ENCODE measurements at places on chromosomes 12 and 14.

DNA sequence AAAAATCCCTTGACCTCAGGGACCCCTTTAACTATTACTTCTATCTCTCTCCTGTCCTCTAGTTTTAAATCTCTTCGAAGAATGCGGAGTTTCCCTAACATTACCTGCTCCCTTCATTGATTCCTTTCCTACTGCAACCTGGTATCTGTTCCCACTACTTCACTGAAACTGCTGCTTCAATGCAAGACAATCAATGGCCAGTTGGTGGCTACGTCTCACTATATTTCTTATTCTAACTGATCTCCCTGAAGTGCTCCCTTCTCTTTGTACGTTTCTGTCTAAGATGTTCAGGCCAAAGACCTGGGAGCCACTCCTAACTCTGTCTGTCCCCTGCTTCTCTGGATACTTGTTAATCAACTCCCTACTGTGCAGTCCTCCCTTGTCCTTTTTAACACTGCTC, 10.3 kb upstream of the KCNA1 start:
- DNase-seq = no peak

- DNase-seq = no peak
Observed at GRCh38 chr12:51428256-51428655, 3.6 kb downstream of the SLC4A8 start.

- DNase-seq = no peak
Observed at GRCh38 chr12:106415134-106415533, 57.6 kb downstream of the POLR3B start.

DNA sequence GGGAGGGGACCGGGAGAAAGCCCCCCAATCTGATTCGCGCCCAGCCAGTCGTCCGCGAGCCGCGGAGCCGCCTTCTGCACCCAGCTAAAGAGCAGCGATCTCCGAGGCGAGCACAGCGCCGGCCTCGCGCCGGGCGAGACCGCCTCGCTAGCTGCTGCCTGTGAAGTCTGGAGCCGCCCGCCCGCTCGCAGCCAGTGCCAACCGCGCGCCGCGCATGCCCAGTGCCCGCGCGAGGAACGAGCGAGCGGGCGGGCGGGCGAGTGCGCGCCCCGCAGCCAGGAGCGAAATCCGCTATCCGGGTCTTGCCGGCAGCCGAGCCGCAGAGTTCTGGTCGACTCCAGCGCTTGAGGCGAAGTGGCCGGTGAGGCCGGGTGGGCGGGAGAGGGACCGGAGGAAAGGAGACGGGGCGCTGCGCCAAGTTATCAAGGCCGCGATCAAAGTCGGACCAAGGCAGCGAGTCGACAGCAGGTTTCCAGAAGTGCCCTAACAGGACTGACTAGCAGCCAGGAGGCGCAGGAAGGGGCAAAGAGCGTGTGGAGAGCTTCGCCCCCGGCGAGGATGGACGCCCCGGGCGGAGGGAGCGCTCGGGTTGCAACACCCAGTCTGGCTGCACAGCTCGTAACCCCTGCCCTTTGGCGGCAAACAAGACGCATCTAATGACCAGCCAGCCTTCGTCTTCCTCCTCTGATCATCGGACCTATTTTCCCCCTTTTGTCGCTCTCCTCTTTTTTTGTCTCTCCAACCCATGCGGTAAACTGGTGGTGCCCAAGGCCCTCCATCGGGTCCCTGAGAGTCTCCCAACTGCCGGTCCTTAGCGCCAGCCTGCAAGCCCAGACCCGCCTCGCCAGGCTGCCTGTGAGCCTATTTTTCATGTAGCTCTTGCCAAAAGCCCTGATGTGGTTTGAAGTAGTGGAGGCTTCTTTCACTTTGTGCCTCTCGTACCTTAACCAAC, at the start of gene EPS8:
Gene EPS8 (minus strand): TSS at position 169 of the 952 bp plus-strand sequence. CDS start 106,437 bp downstream, outside the sequence.
- peak; percentile 82 for DNase-seq

DNA sequence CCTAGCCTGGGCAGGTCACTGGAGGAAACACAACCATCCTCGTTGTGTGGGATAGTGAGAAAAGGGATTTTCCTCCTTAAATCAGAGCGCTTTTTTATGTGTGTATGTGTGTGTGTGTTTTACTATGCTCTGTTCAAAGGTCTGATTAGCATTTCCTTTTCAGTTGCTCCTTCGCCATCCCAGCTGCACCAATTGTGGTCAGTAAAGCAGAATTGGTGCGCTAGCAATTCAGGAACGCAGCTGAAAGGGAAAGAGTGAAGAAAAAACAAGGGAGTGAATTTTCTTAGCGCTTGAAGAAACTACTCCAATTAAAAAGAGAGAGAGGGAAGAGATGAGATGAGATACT, 173.3 kb upstream of the PARP11 start:
- DNase-seq = no peak

DNA sequence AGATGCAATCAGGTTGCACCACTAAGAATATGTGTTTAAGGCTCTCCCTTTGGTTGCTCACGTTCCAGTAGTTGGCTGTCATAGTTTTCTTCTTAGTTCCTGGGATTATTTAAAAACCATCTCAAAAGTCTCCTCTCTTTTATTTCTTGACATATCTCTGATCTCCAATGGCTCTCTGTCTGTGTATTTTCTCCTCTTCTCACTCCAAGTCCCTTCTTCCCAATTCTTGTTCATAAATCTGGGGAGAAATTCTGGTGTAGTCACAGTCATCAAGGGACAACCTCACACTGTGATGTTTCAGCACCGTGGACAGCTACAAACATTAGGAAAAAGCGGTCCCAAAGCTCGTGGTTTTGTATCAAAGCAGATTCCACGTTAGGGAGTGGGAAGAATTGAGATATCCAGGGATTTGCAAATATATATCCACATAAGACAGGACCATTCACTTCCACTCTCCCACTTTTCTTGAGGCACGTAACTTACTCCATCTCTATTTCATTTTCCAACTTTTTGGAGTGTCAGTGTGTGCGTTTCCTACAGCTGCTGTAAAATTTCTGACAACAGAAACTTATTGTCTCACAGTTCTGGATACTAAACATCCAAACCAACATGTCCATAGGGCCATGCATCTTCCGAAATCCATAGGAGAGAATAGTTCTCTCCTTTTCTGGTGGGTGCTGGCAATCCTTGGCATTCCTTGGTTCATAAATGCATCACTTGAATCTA, 80.6 kb upstream of the TMEM233 start:
- DNase-seq = no peak

DNA sequence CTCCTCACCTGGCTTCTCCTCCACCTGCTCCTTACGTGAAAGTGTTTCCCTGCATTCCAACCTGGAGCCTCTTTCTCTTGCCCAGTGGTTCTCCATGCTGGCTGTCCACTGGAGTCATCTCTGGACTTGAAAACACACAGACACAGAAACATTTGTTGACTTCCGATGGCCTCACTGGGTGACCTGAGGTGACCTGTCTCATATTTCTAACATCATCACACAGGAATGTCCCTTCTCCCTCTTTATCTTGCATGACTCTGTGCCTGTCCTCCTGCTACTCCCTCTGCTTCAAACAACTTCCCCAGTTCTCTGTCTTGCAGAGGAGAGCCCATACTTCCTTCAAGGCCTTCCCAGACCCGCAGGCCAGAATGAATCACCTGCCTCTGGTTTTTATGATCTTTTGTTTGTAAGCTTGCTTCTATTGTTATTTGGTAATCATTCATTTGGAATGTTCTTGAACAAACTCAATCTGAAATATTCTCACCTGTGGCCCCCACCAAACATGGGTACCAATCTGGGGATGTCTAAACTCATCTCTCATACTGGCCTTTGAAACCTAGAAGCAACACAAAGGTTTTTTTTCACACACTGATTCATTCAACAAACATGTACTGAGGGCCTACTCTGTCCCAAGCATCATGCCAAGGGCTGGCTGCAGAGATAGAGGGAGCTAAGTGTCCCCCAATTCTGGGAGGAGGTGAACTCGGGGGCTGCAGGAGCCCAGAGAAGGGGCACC, 9.7 kb upstream of the RIN3 start:
- DNase-seq = no peak

GRCh38 chr12:72286526-72286925, 14.4 kb downstream of the TRHDE start:
- no peak for DNase-seq

DNA sequence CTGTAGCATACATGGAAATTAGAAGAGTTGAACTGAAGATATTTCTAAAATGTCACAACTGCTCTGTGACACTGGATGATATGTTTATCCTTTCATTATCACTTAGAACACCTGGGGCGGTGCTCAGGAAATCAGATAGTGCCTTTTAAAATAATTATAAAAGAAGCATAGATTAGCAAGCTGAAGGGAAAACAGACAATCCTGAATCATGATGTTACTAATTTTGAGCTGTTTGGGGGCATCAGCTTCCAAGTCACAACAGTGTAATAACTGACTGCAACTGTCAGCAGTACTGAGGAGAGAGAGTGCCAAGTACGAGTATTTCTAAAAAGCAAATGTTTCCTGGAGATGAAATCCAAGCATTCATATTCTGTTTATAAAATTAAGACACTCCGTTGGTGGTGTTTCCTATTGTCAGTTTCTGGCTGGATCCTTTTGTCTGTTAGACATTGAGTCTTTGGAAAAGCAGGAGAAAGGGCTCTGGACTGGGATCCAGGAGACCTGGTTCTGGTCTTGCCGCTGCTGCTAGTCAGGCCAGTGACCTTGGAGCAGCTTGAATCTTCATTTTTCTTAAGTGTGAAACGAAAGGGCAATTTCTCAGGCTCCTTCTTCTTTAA, 380.1 kb downstream of the EGLN3 start:
- no peak for DNase-seq

DNA sequence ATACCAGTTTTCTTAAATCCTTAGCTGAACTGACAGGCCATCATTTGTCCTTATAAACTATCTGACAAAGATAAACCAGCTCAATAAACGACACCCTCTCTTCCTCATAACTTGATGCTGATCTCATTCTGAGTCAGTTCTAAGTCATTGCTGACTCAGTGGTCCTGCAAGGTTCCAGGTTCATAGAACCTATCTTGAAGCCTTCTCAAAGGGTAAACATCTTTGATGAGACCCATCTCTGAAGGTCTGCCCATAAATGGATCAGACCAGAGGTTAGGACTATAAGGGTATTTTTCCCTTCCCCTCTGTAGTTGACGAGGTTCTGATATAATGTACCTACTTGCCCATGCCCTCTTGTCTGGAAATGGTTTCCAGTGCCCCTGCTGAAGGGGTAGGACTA, 11.9 kb downstream of the NAA25 start:
- DNase-seq = no peak

- DNase-seq = no peak
Observed at GRCh38 chr12:32110417-32110816, 3.8 kb downstream of the BICD1 start.

GRCh38 chr12:76470028-76470939, 89.3 kb downstream of the OSBPL8 start:
- DNase-seq = no peak

DNA sequence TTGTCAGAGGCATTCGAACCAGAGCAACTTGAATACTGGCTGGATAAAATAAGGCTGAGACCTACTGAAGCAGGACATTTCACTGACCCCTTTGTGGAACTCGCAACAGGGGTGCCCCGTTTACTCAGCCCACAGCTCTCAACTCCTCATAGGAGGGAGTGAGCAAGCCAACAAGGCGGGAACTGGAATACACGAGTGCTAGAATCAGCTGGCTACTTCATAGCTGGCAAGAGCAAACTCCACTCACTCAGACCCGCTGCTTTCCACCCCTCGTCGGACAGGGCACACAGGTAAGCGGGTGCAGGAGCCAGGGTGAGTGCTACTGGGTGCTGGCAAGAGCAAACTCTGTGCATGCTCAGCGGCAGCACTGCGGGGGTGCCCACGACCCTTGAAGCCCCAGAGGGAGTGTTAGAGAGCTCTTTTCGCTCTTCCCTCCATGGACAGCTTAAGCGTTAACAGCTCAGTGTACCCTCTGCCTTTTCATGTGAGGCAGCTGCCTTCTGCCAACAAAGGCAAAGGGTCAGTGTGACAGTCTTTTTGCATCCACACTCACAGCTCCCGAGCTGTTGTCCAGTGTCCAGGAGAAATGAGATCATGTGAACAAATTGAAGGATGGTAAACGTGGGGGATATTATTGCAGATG, 15.7 kb downstream of the CAPZA3 start:
- no peak for DNase-seq

DNA sequence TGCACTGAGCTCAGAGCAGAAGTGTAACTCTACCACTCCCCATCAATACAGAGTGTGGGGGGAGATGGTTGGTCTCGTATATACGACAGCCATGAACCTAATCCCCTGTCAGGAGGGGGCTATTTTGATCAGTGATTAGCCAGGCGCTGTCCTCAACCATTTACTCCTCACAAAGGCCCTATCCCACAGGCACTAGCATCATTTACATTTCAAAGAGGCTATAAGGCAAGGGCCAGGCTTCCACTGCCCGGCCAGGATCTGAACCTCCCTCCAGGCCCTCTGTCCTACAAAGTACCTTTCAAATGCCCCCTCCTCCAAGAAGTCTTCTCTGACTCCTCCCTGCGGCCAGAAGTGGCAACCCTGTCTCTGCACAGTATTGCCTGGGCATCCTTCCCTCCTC, 74.7 kb downstream of the ITPK1 start:
- DNase-seq = no peak

- DNase-seq = no peak
Observed at GRCh38 chr12:88371416-88372183, 208.7 kb downstream of the KITLG start.

DNA sequence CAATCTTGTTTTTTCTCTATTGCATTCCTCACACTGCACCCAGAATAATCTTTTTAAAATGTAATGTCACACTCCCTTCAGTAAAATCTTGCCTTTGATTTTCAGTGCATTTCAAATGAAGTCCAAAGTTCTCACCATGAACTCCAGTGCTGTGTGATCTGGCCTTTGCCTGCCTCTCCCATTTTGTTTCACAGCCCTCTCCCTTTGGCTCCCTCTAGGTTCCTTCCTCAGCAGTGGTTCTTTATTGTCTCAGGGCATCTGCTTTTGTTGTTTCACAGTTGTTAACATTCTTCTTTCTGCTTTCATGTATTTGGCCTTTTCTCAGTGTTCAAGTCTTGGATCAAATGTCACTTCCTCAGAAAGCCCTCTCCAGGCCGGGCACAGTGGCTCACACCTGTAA, 84.5 kb upstream of the AMN1 start:
- DNase-seq = no peak

- DNase-seq = no peak
Observed at GRCh38 chr14:21244544-21244943, 24.7 kb downstream of the HNRNPC start.

DNA sequence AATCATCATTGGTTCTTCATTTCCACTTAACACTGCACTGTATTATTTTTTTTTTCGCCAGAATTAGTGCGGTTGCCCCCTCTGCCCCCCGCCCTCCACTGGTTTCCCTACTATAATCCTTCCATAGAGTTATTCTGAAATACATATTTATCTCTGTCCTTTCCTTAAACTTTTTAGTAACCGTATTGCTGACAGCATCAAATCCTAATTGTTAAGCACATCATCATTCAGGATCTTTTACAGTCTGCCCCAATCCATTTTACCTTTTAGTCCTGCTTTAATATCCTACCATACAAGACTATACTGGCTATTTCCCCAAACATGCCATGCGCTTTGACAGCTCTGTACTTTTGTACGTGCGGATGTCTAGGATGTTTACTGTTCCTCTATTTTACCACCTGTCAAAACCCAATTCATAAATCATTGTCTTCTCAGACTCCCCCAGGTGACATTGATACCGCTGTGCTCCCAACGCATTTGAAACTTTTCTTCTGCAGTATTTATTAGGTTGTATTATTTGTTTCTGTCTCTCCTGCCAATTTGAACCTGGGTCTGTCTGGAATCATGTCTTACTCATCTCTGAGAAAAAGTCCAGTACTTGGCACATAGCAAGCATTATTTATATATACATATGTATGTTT, 1.0 kb downstream of the FGFR1OP2 start:
- no peak for DNase-seq
